ENCODE measurements at places on chromosomes 2 and 18. TPM values are rescaled to one million over a fixed set of nuclear protein-coding genes. Genes with fewer than 3 reads are reported as not detected.

GRCh38 chr2:72963423-72964145 lies 46.3 kb downstream of the EMX1 start:
- no peak for DNase-seq

Gene ZNF236
- total RNA-seq: 13.7 TPM

Gene SERPINB2
- not detected for total RNA-seq

Gene NCKAP5
- 3.8 TPM for total RNA-seq

Gene CKAP2L
- 23.6 TPM for total RNA-seq

DNA sequence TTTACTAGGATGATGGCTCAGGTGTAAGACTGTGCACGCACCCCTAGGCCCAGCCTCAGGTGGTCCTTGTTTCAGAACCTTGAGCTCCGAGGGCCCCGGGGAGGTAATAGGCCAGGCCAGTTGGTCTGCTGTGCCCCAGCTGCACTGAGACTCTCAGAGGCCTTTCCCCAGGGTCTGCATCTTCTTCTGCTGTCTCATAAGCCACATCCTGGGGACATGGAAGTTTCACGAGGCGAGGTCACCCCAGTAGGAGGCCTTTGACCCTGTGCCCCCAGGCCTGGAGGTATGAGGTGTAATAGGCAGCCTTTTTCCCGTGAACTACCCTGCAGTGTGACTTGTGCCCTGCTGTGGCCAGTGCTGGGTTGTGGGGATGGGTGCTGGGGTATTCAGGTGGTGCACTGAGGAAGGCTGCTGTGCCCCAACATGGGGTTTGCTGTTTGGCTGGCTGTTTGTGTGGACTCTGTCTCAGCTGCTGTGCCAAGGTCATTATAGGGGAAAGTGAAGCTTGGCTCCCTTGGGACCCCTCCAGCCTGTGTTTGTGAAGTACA lies 6.9 kb downstream of the OXER1 start:
- DNase-seq: no peak

Gene TBR1
- 0.11 TPM for total RNA-seq

Gene SNED1
- not detected for total RNA-seq

DNA sequence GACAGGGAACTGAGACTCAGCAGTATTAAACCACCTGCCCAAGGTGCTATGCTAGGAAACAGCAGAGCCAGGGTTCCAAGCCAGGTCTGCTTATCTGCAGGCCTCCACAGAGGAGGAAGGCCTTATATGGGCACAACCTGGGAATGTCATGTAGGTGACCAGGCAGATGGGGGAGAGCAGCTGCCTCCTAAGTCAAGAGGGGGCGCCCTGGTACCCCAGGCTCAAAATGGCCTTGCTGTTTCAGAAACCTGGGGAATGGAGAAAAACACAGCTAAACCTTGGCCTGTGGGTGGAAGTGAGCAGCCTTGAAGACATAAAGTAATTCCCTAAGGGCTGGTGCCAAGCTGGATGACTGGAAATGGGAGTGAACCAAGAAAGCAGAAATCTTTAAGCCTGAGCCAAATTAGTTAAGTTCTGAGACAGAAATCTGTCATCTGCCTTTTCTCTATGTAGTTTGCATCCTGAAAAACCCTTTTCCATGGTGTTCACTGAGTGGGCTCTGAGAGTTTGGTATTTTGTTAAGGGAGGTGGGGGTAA lies 79.1 kb downstream of the MAPK4 start:
- DNase-seq: no peak

DNA sequence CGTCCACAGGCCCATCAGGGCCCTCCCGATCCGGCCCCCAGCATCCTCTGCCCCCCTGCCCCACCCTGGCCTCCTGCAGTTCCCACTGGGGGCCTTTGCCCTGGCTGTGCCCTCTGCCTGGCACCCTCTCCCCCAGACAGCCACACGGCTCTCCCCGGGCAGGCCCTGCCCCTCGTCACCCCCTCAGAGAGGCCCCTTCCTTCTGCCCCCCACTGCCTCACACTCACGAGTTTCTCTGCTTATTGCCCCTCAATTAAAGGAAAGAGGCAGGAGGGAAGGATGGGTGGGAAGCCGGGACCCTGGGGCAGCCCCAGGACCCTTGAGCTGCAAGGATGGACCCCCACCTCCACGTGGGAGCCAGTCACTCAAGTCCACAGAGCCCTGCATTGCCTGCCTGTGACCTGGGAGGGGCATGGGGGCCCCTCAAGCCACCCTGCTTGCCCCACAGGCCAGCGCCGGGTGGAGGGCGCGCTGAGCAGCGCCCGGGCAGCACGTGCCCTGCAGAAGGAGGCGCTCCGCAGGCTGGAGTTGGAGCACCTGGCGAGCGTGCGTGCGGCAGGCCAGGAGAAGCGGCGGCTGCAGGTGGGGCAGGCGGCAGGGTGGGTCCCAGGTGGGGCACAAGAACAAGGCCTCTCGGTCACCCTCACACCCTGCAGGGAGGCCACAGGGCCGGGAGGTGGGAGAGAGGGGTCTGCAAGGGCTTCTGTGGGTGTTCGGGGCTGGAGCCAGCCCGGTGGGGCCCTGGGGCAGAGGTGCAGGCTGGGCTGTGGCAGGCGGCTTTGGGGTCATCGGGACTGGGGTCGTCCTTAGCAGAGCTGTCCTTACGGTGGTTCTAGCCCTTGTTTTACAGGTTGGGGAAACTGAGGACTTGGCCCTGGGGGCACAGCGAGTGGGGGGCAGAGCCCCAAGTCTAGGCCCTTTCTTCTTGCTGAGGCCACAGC lies 30.5 kb upstream of the SNED1 start:
- no peak for DNase-seq

Gene ICOS
- total RNA-seq: not detected

GRCh38 chr2:178211943-178212342 lies 17.6 kb downstream of the OSBPL6 start:
- no peak for DNase-seq

GRCh38 chr2:65103013-65103715 lies 26.7 kb downstream of the RAB1A start:
- no peak for DNase-seq

GRCh38 chr2:164839914-164840457 lies 1.6 kb downstream of the COBLL1 start:
- no peak for DNase-seq

GRCh38 chr2:177923323-177923722 lies 149.3 kb downstream of the PDE11A start:
- no peak for DNase-seq

GRCh38 chr2:177598326-177599138 lies 206.0 kb downstream of the AGPS start:
- DNase-seq: no peak

Gene CRYBA2
- total RNA-seq: 0.59 TPM

- DNase-seq: peak; percentile 22
Measured at GRCh38 chr18:22363867-22364463, 53.8 kb downstream of the CTAGE1 start.

DNA sequence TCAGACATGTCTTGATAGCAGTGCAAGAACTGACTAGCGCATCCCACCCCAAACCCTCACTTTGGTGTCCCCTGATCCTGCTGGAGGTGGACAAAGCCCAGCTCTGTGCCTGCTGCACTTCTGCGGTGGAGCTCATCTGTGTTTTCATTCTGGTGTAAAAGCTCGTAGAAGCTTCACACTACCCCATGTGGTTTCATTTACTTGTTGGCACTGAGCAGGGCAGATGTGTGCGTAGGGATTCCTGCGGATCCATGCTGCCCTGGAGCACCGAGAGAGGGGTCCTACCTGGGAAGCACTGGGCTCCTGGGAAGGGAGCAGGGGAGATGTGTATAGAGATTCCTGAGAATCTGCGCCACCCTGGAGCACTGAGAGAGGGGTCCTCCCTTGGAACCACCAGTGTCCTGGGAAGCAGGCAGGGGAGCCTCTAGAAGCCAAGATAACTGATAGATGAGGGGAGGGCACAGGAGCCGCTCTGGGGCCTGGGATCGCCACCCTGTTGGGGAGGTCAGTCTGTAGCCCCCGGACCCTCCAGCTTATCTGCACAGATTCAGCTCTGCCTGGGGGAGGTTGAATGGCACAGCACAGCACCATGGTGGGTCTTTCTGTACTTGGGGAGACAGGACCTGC lies 106.9 kb upstream of the OTOS start:
- DNase-seq: no peak

Gene REV1
- total RNA-seq: 41.1 TPM

Gene KCNG2
- not detected for total RNA-seq

DNA sequence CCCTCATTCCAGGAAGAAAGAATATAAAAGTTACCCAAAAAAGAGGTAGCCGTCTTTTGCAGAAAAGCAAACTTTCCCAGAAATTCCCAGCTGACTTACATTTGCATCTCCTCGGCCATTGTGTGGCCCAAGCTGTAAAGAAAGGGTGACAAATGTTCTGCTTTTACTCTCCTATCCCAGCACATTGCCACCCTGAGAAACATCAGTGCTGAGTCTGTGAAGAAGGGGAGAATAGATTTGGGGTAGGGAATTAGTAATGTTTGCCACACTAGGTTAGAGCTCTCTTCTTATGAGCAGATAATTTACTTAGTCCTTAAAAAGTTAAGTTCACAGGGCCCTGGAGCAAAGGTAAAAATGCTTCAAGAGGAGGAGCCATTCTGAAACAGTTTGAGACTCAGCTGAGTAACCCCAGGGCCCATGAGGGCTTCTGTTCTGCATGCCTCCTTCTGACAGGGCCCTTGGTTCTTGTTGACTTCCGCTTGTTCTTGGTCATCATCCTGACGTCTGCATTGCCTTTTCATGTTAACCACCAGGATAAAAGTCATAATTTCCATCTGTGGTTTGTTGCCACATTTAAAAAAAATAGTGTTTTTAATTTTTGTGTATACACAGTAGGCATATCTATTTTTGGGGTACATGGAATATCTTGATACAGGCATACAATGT lies 550.7 kb downstream of the RNF144A start:
- DNase-seq: no peak

- no peak for DNase-seq
Measured at GRCh38 chr2:555164-555922, 121.9 kb downstream of the TMEM18 start.

- DNase-seq: no peak
Measured at GRCh38 chr2:9219027-9219445, 12.4 kb downstream of the ASAP2 start.

DNA sequence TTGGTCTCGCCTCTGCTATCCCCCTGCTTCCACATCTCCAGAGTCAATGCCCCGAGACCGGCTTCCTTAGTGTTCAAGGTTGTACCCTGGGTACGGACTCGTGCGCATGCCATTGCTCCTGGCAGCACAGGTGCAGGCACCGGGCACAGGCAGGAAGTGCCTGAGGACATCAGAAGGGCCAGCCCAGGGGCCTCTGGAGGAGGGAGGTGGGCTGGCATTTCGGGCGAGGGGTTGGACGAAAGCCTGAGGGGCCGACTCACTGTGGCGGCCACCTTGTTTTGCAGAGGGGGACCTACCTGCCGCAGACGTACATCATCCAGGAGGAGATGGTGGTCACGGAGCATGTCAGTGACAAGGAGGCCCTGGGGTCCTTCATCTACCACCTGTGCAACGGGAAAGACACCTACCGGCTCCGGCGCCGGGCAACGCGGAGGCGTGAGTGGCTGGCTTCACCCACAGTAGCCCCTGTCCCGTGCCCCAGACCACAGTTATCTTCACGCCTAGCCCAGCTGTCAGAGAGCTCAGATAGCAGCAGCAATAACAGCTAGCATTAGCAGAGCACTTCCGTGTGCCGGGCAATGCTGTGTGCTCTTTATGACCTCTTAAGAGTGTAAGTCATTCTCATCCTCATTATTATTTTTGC lies 12.5 kb downstream of the ITM2C start:
- DNase-seq: no peak

Gene KIF3C
- 7.1 TPM for total RNA-seq

GRCh38 chr18:28018351-28018750 lies 158.6 kb downstream of the CDH2 start:
- no peak for DNase-seq

GRCh38 chr2:6965071-6965795 lies 48.0 kb downstream of the RNF144A start:
- no peak for DNase-seq

DNA sequence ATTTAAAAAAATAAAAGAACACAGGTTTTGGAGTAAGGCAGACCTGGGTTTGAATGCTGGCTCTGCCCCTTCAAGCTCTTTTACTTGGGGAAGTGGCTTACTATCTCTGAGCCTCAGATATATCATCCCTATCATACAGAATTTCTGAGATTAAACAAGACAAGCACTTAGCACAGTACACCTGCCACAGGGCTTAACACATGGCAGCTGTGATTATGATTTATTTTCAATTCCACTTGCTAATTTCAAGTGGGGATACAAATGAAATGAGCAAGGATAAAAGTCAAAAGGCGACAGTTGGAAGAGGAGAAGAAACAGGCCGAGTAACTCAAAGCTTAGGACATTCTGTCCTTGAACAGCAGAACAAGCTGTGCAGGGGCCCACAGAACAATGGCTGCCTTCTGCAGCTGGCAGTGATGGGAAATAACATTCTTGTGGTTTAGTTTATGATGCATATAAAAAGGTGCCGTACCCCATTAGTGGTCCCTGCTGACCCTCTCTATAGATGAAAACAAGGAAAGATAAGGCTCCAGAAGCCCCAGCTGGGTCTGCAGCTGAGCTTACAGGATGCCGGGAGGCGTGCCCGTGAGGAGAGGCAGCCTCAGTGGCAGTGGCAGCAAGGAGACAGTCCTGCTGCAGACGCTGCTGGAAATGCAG lies 45.3 kb downstream of the KIF3C start:
- DNase-seq: no peak

Gene PDCD1
- total RNA-seq: not detected
